Activated naive CD4-positive, alpha-beta T cell (primary cell): ENCODE measurements at places on chromosomes 2 and 18.

DNA sequence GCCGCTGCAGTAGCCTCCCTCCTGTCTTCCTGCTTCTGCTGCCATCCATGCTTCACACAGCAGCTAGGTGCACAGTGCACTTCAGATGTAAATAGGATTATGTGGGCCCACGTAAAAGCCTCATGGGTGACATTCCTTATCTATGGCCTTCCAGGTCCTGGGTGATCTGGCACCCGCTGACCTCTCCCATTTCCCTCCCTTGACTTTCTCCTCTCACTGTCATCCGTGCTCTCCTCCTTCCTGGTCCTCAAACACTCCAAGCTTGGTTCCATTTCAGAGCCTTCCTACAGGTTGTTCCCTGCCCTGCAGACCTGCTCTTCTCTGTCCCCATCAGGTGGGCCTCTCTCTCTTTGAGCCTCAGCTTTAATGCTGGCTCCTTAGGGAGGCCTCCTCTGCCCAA is 4.0 kb upstream of the SMYD5 start:
- DNase-seq = no peak

- no peak for DNase-seq
Measured at GRCh38 chr2:65671670-65672242, 239.4 kb upstream of the SPRED2 start.

GRCh38 chr18:36211612-36212065 is 24.3 kb downstream of the MOCOS start:
- no peak for DNase-seq

DNA sequence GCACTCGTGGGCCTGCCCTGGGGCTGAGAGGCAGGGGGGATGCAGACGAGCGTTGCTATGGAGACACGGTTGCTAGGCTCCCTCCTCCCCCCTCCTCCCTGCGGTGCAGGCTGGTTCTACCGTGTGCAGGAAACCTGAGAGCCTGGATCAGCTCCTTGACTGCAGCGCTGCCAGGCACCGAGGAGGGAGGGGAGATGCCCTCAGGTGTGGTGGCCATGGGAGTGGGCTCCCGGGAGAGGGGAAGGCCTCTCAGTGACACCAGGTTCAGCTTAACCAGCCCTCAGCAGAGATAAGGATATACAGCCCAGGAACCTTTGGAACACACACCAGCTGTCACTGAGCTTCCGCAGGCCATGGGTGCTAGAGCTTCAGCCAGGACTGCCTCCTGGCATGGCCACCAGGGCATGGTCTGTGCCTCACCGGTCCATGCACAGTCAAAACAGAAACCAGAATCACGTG is 124.4 kb upstream of the PXDN start:
- DNase-seq = no peak

GRCh38 chr2:85997017-85997970 is 108.4 kb downstream of the POLR1A start:
- no peak for DNase-seq

DNA sequence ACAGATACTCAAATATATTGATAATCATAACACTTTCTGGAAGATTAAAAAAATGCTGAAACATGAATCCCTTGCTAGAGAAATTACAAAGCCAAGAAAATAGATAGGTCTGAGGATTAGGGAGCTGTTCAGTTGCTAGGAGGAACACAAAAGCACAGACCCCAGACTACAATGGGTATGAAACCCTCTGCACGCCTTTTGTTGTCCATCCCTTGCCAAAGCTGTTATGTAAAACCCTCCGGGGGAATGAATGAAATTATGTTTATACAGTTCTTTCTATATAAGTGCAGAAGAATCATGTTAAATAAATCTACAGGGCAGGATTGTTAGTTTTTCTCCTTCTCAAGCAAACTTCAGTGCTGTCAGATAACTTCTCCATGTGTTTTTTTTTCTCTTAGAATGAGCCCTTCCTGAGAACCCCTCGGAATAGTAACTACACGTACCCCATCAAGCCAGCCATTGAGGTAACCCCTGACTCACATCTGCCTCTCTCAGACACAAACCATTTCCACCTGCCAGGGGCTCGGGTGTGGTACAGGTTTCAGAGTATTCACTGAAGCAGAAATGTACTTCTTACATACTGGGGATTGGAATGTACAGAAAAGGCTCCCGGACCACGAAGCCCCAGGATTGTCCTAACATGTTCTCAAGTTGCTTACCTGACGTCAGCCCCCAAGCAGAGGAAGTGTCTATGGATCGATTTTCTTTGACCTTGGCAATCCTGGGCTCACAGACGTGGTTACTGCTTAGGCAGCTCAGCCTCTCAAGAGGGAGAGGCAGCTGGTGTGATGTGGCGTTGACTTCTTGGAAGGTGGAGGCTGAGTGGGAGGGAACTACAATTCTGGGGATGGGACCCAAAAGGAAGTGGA is 118.0 kb downstream of the PLB1 start:
- no peak for DNase-seq

DNA sequence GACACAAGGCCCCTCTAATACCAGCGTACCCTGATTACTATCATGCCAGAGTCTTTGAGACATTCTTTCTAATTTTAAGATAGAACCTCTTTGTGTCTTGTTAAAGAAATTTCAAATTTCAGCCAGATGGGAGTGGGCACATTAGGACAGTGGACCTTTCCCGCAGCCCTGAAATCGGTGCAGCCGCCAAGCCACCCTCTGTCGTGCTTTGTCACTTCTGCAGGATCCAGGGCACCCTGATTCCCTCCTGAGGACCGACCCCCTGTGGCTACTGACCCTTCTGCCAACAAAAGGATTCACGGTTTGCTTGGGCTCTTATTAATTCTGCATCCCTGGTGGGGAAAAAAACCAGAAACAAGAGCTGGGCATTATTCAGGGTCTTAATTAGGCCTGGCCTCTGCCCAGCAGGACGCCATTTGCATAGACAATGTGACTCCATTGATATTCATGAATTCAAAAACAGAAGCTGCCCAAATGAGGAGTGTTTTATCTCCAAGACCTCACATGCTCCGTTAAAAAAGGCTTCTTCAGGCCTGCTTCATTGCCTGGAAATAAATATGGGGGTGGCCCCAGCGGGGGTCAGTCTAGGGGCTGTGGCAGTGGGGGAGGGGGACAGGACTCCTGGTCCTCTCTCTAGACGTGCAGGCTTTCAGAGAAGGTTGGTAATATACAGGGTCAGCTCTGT is 116.9 kb downstream of the ALPK2 start:
- DNase-seq = no peak

DNA sequence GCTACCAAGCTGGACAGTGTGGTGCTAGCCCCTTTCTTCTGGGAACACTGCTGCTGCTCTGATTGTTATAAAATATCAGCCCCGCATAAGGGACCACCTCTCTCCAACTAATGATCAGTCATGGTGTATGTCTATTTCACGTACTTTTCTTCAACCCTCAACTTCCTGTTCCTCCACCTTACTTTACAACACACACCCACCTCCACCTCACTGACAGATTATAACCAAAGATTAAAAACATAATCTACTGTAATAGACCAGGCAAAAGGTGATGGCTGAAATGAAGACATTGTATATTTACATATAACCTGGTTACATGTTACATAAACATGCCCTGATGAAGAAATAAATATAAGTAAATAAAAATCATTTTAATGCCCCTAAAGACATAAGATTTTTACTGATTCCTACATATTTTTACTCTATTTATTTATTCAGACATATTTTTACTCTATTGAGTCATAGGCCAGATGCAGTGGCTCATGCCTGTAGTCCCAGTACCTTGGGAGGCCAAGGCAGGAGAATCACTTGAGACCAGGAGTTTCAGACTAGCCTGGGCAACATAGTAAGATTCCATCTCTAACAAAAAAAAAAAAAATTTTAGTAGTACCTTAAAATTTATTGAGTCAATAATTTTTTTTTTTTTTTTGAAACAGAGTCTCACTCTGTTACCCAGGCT is 12.8 kb downstream of the STK39 start:
- DNase-seq = no peak

- no peak for DNase-seq
Measured at GRCh38 chr2:239178484-239178883, 222.3 kb downstream of the HDAC4 start.

DNA sequence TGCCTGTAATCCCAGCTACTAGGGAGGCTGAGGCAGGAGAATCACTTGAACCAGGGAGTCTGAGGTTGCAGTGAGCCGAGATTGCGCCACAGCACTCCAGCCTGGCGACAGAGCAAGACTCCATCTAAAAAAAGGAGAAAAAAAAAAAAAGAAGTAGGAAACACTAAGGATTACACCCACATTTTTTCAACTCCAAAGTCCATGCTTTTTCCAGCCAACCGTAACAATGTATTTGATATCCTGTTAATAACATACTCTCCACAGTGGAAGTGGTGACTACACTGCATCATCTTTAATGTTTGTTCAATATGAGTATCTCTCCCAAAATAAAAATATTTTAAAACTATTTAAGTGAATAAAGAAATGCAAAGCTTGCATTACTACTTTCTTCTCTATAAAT is 481.6 kb upstream of the ACVR2A start:
- no peak for DNase-seq

DNA sequence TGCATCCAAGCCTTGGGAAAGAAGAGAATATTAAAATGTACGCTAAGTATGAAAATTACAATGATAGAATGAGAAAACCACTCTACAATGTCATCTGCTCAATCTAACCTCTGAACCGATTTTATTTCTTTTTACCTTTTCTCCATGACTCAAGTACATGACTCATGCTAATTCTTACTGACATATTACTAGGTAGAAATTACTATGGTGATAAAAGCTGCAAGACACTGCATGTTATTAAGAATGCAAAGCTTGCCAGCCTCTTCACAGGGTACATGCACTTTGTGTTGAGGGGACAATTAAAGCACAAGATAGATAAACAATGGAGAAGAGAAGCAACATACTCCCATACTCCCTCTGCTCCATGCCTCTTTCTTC is 20.7 kb downstream of the SFT2D3 start:
- DNase-seq = no peak

GRCh38 chr2:40036241-40036640 is 257.2 kb upstream of the THUMPD2 start:
- no peak for DNase-seq

DNA sequence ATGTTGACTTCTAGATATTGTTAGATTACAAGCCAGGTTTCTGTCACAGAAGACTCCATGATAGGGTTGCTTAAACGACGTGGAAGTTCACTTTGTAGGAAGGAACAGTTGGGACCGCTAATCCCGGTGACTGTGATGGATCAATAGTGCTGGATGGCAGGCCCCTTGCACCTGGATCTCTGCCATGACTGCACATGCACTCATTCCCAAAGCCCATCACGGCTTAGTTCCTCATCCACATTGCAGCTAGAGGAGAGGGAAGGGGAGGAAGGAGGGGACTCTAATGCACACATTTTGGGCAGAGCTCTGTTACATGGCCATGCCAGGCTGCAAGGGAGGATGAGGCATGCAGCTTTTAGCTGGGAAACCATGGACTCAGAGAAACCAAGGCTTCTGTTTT is 773.7 kb upstream of the RAB6C start:
- DNase-seq = no peak

- DNase-seq = no peak
Measured at GRCh38 chr18:9826685-9827084, 59.1 kb upstream of the TXNDC2 start.
